ENCODE measurements at places on chromosomes 1 and 21. TPM values are rescaled to one million over a fixed set of nuclear protein-coding genes. Genes with fewer than 3 reads are reported as not detected.

GRCh38 chr1:44484155-44484688 lies 79.2 kb downstream of the RNF220 start:
- H3K4me1 ChIP-seq, result peaks cover 15% of the 10 kb centered on the region
- DNase-seq, result no peak
- H3K27ac ChIP-seq, result no peak overlapping the region
- H3K27me3 ChIP-seq, result peaks cover 17% of the 10 kb centered on the region
- H3K36me3 ChIP-seq, result no peaks in the 10 kb centered on the region

GRCh38 chr1:225896494-225896893 lies 7.5 kb upstream of the LEFTY1 start:
- H3K27ac ChIP-seq, result no peak overlapping the region
- no peak overlapping the region for H3K4me3 ChIP-seq
- H3K4me1 ChIP-seq, result peaks cover 10% of the 10 kb centered on the region

MYOG gene
- not detected for total RNA-seq

CFHR5 gene
- total RNA-seq, result not detected

CNKSR1 gene
- 60.6 TPM for total RNA-seq

Measured in suprapubic skin (tissue), 4 donors.